ENCODE measurements at places on chromosomes 7 and 10.

DNA sequence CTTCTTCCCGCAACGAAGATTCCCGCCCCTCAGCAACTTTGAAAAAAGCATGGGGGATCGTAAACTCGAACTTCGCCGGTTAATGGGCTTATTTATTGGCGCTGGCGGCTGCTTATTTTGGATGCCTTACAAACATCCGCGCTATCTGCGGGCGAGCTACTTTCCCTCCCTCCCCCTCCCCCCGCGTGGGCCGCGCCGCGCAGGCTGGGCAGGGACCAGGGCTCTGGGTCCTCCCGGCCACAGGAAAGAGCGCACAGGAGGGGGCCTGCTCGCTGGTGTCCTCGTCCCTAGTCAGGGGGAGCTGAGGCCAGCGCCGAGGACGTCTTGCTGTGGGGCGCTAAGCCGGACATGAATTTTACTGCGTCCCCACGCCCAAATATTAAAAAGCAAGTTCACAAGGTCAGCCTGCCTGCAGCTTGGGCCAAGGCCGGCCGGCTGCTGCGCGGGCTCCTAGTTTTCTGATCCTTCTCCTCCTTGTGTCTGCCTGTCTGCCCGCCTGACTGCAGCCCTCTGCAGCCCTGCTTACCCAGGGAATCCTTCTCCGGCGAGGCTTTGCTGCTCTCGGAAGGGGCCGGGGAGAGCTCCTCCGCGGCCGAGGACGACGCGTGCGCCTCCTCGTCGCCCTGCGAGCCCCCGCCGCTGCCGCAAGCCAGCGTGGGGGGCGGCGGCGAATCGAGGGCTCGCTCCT, 1.2 kb downstream of the HOXA10 start:
- DNase-seq, result no peak

- no peak for DNase-seq
These were observed 12.0 kb downstream of the EEPD1 start for GRCh38 chr7:36165059-36165458.

DNA sequence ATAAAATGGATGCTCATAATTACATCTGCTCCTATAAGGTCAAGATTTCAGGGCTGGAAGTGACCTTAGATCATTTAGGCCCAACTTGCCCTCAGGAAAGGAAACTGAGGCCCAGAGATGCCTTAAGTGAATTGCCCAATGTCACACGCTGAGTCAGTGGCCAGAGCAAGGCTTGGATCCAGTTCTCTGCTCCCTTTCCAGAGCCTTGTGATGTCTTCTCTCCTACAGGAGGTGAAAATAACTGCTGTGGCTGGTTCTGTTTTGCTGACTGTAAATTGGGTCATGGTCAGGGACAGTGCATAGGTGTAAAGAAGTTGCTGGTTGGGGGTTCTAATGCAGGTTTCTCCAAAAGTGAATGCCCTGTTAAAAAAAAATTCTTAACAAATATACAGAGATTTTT, 91.3 kb downstream of the TCF7L2 start:
- no peak for DNase-seq

DNA sequence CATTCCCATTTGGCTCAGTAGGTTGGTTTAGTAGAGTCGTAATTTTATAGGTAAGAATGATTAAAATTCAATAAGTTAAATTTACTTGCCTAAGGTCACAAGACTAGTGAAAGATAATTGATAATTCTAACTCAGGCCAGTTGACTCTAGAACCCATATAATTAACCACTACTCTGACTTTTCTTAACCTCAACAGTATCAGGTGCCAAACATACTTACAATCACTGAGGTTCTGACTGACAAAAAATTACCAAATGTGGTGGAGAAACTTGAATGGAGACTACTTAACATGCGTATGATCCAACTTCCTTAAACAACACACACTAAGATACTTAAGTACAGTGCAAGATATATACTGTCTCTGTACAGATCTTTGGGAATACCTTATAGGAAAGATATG, 667.3 kb upstream of the SORCS1 start:
- DNase-seq, result no peak

- DNase-seq, result no peak
These were observed 454.7 kb downstream of the TYW1 start for GRCh38 chr7:67451306-67451705.

- no peak for DNase-seq
These were observed 175.7 kb upstream of the INHBA start for GRCh38 chr7:41878309-41879295.

- DNase-seq, result no peak
These were observed 351.0 kb downstream of the TCERG1L start for GRCh38 chr10:130960531-130960930.
